Left lung (tissue), 14 donors: ENCODE measurements at places on chromosomes 4 and X.

- DNase-seq, result no peak
Measured at GRCh38 chr4:41882625-41883347, 52.4 kb upstream of the TMEM33 start.

- no peak for DNase-seq
Measured at GRCh38 chr4:96519291-96519690, 679.4 kb downstream of the PDHA2 start.

DNA sequence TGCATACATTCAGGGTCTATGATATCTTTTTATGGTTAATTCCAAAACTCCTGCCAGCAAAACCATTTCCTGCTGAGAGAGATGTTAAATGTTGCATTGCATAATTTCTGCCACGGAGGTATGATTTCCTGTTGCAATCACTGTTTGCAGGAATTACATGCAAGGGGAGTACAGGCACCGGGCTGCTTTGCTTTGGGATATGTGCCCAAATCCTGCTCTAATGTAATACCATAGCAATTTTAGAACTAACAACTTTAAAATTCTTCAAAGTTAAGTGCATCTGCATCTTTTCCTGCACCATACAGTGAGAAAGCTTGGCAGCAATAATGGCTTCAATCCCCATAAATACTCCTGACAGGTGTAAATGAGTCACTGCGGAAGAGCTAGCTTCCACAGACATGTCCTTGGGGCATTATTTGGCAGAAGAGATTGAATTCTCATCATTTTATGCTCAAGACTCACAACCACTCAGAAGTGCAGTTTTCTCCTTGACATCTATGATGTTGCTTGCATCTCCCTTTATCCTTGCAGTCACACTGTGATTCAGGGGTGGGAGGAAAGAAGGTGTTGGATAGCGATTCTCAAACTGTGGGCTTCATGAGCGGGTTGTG lies 29.6 kb downstream of the TRIM2 start:
- DNase-seq, result no peak

- DNase-seq, result no peak
Measured at GRCh38 chrX:43720961-43721360, 64.9 kb downstream of the MAOA start.

GRCh38 chr4:52842792-52843191 lies 19.3 kb upstream of the RASL11B start:
- no peak for DNase-seq

GRCh38 chrX:105226499-105226898 lies 6.0 kb upstream of the TEX13A start:
- no peak for DNase-seq
